Activated CD4-positive, alpha-beta T cell treated with anti-CD3 and anti-CD28 coated beads, Interleukin-2, amount 50 U/mL, for 1 hour (primary cell): ENCODE measurements at places on chromosomes 1 and 21.
A peak's percentile ranks its signal among the peaks of the same experiment; 100 is the strongest.

DNA sequence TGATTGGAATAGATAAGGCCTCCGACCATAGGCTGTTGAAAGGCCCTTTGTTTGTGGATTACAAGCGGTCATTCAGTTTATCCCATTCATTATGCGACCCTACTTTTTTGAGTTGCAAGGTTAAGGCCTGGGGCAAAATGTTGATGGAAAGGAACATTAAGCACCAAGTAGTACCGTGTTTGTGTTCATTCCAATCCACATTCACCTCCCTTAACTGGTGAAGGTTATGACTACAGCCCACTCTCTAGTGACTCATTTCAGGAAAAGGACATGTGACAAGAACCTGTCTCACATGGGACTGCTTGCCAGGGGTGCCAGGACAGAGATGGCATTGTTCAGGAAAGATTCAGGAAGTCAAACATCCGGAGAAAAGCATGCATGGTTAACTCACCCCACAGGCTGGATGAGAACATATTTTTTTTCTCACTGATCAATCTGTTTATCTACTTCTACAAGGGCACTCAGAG, 81.6 kb downstream of the CD58 start:
- no peak for DNase-seq

DNA sequence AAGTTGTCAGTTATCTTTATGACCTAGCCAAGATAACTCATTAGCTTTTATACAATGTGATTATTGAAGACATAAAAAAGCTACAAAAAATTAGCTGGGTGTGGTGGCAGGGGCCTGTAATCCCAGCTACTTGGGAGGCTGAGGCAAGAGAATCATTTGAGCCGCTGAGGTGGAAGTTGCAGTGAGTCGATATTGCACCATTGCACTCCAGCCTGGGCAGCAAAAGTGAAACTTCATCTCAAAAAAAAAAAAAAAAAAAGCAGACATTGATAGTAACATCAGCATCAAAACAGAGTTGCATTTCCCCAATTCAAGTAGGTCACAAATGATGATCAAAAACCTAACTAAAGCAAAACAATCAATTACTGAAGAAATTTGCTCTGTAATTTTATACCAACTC, 191.4 kb downstream of the PTGER3 start:
- no peak for DNase-seq

GRCh38 chr1:172185211-172185610, 235.3 kb upstream of the C1orf105 start:
- DNase-seq = no peak

GRCh38 chr1:58802640-58803399, 19.0 kb upstream of the JUN start:
- no peak for DNase-seq

DNA sequence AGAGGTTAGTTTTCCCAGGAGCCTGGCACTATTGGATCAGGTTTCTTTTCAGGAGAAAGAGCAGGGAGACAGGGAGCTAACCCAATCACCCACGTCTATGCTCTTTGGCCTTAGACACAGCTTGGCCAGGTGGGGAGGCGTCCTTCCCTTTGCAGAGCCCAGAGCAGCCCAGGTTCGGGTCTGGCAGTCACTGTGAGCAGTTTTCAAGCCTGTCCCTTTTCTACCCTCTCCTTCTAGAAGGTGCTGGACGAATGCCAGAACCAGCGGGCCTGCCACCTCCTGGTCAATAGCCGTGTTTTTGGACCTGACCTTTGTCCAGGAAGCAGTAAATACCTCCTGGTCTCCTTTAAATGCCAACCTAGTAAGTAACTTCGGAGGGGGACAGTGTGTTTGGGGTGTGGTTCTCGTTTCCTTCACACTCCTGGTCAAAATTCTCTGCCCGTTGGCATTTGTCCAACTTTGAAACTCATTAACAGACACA, 44.9 kb downstream of the EVA1C start:
- no peak for DNase-seq

- DNase-seq = no peak
These were observed 6.3 kb upstream of the TENT5C start for GRCh38 chr1:117599286-117600221.

DNA sequence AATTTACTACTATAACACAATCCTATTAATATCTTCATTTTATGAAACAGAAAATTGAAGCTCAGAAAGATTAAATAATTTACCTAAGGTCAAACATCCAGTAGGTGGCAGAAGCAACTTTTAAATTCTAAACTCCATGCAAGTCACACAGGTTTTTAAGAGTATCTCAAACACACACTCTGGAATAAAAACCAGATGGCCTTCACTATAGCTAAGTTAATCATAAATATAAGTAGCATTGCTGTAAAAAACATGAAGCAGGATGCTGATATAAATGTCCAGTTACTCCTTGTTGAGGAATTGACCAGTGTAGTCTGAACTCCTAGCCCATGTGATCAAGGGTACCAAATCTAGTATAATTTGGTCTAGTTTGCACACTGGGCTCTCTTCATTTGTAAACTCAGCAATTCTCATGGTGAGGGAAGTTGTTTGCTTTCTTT, 9.4 kb upstream of the FMO3 start:
- DNase-seq = no peak

- DNase-seq = peak; percentile 33
These were observed 884 bp downstream of the H3-3A start for GRCh38 chr1:226063224-226063976.

DNA sequence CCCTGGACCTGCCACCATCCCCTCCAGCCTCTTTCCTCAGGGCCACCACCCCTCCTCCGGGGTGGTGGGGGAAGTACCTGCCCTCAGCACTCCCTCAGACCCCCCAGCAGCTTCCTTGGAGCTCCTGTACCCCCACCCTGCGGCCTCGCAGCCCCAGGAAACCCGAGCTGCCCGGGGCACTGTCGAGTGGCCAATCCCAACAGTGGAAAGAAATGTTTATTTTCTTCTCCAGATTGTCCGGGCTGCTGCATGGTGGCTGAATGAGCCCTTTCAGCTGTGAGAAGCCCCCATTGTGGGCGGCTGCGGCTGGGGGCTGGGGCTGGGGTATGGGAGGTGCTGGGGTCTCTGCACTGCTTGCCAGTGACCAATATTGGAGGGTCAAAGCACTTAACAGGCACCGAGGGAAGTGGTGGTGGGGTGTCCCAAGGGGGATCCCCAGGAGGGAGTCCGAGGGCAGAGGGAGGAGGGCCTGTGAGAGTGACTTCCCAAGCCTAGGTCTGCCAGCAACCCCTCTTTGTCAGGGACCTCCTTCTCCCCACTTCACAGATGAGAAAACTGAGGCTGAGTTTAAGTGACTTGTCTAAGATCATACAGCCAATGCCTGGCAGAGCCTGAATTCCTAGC, 25.2 kb downstream of the RUNX3 start:
- DNase-seq = no peak

GRCh38 chr1:39063775-39064174, 37.6 kb downstream of the NDUFS5 start:
- DNase-seq = no peak

DNA sequence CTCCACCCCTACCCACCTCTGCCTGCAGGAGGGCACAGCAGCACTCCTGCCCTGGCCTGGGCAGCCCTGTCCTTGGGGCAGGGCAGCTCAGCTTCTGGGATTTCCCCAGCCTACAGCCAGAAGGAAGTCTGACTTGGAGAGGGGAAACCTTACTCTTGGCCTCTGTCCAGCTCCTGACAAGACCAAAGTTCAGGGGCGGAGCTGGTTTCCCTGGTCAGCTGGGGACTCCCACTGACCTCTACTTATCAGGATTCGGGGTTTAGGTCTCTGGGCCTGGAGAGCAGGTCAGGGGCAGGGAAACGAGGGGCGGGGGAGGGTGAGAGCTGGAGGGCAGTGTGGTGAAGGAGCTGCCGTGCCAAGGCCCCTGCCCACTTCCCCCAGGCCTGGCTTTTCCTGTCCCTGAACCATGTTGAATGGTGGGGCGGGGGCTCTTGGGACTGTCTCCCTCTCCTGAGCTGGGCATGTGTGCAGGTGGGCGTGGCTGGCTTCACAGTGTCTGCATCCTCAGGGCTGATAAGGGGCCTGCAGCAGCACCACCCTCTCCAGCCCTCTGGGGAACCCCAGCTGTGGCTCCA, 16.8 kb upstream of the ETV3 start:
- no peak for DNase-seq

DNA sequence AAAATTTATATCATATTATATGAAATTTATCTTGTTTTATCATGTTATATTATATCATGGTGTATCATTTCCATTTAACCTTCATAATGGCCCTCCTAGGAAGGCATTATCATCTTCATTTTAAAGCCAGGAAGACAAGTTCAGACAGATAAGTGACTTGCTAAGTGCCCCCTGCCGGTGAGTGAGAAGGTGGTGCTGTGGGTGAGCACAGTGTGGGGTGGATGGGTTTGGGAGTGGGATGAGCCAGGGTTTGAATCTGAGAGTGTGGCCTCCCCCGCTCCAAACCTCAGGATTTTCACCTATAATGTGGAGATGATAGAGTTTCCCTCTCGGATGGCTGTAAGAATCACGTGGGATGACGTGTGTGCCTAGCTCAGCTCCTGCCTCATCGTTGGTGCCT, 108.7 kb upstream of the IGSF21 start:
- DNase-seq = no peak

GRCh38 chr1:162159515-162159914, 90.0 kb downstream of the NOS1AP start:
- DNase-seq = no peak

DNA sequence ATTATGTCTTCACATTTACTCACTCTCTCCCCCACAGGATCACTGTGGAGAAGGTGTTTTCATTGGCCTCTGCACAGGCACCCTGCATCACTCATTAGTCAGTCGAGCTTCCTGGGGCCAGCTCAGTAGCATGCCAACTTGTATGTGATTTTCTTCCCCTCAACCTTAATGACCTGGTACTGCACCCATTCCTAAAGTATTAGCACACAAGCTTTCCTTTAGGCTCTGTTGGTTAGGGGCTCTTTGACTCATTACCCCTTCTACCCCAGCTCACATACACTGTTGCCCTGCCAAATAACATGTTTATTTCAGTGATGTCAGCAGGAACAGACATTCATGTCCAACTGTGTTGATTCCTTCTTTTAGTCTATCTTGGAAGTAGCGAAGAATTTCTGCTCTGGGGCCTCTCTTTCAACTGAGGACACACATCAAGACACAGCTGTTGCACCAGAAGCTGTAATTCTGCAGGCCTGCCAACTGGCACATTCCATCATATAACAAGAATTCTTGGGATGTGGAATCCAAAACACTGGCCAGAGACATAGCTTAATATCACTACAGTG, 603.5 kb upstream of the ADAMTS5 start:
- DNase-seq = no peak

- DNase-seq = no peak
These were observed 3.8 kb downstream of the SNAPIN start for GRCh38 chr1:153662269-153662668.

- no peak for DNase-seq
These were observed 6.7 kb downstream of the OR6Y1 start for GRCh38 chr1:158547533-158547932.

GRCh38 chr21:45071078-45071873, 3.1 kb upstream of the ADARB1 start:
- DNase-seq = no peak

DNA sequence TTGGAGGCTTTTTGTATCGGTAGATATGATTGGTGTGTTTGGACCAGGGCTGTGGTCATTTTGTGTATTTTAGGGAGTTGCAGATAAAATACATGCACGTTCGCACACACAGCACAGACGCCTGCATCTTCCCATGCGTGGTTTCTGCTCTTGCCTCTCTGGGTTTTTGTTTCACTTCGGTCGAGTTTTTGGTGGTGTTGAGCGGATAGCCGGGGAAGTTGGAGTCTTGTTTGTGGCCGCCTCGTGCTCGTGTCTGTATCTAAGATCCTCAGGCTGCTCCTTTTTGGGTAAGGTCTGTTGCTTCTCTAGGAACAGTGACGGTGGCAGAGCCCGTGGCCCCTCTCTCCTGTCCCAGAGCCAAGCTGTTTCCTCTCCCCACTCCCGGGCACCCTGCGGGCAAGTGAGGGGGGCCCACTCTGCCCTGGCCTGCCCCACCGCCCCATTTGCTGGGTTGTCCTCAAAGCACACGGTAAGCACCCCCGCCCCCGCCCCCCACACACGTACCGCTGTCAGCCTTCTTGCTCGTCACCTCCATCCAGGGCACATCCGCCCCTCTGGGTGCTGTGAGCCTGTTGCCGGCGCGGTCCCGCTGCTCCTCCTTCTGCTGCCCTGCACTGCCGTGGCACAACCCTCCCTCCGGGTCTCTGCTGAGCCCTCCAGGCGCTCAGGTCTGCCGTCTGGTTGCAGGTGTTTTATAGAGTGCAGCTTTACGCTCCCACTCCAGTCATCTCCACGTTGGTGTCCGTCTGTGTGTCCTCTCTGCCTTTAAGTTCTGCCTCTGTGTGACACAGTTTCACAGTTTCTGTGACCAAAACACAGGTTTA, 51.9 kb downstream of the AGPAT3 start:
- peak; percentile 64 for DNase-seq

DNA sequence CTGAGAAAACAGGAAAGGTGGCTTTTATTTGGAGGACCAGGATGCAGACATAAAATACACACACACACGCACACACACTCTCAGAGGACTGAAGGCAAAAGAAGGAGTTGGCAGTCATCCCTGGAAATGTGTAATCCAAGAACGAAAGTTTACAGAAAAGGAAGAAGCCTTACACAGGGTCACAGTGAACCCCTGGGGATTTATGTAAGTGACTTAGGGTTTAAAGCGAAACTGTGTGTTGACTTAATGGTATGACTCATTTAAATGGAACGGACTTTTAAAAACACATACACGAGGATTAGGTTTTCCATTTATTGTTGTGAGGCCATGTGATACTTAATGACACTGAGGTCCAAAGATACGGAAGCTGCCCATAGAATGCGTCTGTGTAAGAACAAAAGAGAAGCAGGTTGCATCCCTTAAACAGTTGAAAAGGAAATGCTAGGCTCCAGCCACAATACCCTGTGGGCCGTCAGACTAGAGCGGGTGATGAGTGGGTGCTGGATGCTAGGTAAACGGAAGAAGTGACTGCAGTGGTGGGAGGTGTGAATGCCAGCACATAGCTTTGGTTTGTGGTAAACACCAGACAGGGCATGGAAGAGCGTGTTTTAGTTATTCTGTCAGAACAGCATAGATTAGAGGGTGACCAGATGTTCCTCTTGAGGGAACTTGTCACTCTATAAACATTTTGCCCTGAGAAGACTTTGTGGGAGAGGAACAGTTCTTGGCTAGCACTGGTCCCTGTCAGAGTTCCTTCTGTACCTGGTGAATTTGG, 21.6 kb upstream of the BCL10 start:
- peak; percentile 31 for DNase-seq

GRCh38 chr1:219697682-219698081, 84.8 kb upstream of the ZC3H11B start:
- no peak for DNase-seq

DNA sequence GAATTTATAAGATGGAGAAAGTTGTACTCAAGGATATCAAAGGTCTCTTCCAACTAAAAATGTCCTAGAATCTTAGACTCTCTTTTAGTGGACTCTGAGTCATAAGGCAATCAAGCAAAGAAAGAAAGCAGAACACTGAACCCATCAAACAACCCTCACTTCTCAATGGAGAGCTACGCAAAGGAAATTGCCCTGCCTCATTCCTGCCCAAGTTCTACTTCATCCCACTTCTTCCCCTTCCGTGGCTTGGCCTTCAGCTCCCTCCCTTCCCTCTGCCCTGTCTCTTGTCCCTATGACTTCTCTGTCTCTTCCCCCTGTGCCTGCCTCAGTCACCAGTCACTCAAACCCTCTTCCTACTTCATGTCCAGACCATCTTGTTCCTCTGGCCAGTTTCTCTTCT, 58.5 kb downstream of the RIMS3 start:
- no peak for DNase-seq

GRCh38 chr1:38781872-38782617, 77.5 kb downstream of the RRAGC start:
- no peak for DNase-seq

GRCh38 chr1:162388615-162389014, 7.1 kb downstream of the C1orf226 start:
- DNase-seq = no peak
